ENCODE measurements at places on chromosomes 2 and 18.

DNA sequence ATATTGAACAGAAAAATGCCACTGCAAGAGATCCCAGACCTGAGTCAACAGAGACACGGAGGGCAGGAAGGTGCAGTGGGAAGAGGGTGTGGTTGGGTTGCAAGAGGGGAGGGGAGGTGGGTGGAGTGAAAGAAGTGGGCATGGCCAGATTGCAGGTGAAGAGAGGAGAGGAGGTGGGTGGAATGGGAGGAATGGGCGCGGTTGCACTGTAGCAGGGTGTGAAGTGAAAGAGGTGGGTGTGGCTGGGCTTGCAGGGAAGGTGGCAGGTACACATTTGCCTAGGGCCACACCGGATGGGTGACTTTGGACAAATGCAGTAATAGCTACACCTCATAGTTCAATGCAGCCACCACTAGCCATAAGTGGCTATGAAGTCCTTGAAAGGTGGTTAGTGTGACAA is 71.1 kb downstream of the DOCK10 start:
- no peak for DNase-seq

- no peak for DNase-seq
Observed at GRCh38 chr18:10856132-10856531, 293.2 kb downstream of the PIEZO2 start.

- DNase-seq, result no peak
Observed at GRCh38 chr18:48059455-48060010, 129.1 kb upstream of the SMAD2 start.

- DNase-seq, result no peak
Observed at GRCh38 chr2:150610670-150611279, 123.3 kb upstream of the RND3 start.

GRCh38 chr18:5318061-5318700 is 22.7 kb upstream of the ZBTB14 start:
- no peak for DNase-seq

GRCh38 chr2:15760232-15760910 is 168.7 kb downstream of the DDX1 start:
- no peak for DNase-seq

DNA sequence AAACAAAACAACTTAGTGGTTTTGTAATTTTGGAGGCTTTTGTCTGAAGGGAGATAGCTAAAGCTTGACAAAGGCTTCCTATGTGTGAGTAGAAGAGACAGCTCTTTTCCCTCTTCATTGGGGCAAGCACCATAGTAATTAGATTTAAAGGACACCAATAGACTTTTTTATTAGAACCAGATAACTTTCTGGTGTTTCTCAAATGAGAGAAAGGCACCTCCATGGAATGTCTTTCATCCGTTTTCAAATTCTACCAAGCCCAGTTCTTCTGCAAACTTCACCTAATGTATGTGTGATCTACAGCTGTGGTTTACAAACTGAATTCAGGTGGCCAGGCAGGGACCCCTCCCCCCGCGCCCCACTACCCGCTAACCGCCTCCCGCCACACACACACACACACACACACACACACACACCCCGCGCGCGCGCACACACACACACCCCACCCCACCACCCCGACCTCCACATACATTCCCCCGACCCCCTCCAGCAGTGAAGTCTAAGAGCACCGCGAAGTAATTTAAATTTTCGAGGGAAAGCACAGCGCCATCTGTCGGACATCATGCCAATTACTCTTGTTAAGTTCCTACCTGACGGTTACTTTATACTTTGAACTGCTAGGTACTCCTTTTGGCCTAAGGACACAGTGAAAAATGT is 31.6 kb upstream of the PPP1R1C start:
- DNase-seq, result peak; percentile 51

DNA sequence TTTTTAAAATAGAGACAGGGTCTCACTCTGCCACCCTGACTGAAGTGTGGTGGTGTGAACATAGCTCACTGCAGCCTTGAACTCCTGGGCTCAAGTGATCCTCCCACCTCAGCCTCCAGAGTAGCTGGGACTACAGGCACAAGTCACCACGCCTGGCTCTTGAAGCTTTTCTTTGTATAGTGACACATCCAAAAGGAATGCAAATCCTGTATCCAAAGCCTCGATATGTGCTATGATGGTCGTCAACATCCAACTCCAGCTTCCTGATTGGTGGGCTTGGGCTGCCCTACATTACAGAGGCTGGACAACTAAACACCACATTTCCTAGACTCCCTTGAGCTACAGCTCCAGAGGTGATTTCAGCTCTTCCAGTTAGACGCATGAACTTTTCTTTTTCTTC is 101.7 kb upstream of the PGAP1 start:
- no peak for DNase-seq

GRCh38 chr2:135475128-135475527 is 55.9 kb downstream of the ZRANB3 start:
- DNase-seq, result no peak

DNA sequence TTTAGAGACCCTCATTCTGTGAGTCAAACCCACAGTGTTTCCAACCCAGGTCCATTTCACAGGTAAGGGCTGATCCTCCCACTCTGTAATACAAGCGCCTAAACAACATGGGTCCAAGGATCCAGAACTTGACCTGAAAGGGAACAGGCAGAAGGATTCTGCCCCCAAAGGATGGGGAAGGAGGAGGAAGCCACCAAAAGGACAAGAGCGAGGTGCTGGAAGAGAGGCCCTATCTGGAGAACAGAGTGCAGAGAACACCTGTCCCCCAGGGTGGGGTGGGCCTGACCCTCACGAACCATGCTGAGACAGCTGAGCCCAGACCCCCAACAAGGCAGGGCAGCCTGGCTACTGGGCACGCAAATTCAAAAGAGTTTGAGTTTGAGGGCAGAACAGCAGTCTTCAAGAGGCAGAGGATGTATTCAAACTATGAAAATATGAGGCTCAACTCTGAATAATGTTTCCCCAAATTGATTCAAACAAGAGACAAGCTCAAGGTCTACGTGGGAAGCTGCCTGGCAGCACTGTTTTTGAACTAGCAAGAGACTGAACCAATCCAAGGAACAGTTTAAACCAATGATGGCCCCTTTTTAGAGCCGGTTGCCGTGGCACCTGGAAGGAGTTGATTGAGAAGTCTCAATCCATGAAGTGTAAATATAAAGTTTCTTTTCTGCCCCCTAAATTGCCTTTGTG is 212.7 kb downstream of the ALPK2 start:
- DNase-seq, result no peak

DNA sequence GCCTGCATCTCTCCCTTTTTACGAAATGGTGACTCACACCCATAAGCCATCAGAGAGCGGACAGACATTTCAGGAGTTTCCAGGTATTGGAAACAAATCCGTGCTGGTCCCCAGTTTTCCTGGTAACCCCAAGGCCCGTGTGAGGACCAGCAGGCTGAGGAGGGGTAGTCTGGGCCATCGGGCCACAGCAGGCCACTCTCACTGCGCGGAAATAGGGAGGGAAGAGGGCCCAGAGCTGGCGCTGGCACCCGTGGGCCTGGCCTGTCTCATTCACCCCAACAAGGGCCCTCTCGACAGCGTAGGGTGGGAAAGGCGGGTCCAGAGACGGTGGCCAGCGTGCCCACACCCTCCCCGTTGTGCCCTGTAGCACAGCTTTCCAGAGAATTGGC is 13.7 kb upstream of the FAHD2A start:
- DNase-seq, result no peak

DNA sequence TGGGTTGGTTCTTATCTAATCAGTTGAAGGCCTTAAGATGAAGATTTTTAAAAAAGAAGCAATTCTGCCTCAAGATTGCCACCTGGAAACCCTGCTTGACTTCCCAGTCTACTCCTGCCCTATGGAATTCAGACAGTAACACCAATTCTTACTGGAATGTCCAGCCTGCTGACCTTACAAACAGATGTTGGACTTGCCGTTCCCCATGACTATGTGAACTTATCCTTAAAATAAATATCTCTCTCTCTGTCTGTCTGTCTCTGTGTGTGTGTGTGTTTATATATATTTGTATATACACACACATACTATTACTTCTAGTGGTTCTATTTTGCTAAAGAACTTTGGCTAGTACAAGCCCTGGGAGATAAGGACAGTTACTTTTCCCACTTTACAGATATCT is 675.3 kb downstream of the SLC4A3 start:
- no peak for DNase-seq

- DNase-seq, result no peak
Observed at GRCh38 chr18:60452421-60452820, 79.8 kb upstream of the MC4R start.

GRCh38 chr18:8899000-8899399 is 193.6 kb downstream of the MTCL1 start:
- no peak for DNase-seq

DNA sequence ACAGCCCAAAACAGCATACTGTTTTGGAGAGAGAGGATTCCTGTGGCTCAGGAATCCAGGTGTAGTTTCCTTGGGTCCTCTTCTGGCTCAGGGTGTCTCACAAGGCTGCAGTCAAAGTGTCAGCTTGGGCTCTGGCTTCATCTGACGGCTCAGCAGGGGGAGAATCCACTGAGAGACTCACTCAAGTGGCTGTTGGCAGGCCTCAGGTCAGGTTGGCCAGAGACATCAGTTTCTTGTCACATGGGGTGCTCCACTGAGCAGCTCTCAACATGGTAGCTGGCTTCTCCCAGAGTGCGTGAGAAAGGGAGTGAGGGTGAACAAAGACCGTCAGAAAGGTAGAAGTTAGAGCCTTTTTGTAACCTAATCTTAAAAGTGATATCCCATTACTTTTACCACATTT is 168.4 kb downstream of the SOCS6 start:
- DNase-seq, result no peak

DNA sequence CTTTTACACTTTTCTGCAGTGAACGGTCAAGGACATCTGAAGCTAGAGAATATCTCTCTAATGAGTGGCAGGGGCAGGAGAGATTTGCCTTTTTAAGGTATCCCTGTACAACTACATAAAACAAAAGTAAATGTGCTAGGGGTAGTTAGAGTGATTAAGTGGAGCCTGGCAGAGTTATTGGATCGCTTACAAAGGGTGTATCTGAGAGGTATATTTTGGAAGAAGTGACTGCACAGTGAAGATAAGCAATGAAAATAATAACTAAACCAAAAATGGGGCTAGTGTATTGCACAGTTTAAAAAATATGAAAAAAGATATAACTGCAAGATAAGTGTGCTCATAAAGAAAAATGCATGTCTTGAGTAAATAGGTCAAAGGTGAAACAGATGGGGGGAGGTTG is 193.5 kb upstream of the EPC2 start:
- DNase-seq, result no peak

- no peak for DNase-seq
Observed at GRCh38 chr18:43830947-43831346, 553.7 kb upstream of the SYT4 start.

DNA sequence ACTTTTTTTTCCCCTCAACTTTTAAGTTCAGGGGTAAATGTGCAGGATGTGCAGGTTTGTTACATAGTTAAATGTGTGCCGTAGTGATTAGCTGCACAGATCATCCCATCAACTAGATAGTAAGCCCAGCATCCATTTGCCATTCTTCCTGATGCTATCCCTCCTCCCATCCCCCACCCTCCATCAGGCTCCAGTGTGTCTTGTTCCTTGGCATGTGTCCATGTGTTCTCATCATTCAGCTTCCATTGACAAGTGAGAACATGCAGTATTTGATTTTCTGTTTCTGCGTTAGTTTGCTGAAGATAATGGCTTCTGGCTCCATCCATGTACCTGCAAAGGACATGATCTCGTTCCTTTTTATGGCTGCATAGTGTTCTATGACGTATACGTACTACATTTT is 47.2 kb upstream of the STON1 start:
- DNase-seq, result no peak

All from activated CD4-positive, alpha-beta T cell treated with anti-CD3 and anti-CD28 coated beads, Interleukin-2, amount 50 U/mL, for 4 hours (primary cell).